Pancreas (tissue), 10 donors: ENCODE measurements at places on chromosomes 6 and 20. TPM values are rescaled to one million over a fixed set of nuclear protein-coding genes. Genes with fewer than 3 reads are reported as not detected.
A peak's percentile ranks its signal among the peaks of the same experiment; 100 is the strongest.

- no peak for DNase-seq
Measured at GRCh38 chr20:52683761-52684160, 288.4 kb upstream of the TSHZ2 start.

The CCN5 gene
- 6.4 TPM for polyA plus RNA-seq

The RNGTT gene
- polyA plus RNA-seq = 1.7 TPM

DNA sequence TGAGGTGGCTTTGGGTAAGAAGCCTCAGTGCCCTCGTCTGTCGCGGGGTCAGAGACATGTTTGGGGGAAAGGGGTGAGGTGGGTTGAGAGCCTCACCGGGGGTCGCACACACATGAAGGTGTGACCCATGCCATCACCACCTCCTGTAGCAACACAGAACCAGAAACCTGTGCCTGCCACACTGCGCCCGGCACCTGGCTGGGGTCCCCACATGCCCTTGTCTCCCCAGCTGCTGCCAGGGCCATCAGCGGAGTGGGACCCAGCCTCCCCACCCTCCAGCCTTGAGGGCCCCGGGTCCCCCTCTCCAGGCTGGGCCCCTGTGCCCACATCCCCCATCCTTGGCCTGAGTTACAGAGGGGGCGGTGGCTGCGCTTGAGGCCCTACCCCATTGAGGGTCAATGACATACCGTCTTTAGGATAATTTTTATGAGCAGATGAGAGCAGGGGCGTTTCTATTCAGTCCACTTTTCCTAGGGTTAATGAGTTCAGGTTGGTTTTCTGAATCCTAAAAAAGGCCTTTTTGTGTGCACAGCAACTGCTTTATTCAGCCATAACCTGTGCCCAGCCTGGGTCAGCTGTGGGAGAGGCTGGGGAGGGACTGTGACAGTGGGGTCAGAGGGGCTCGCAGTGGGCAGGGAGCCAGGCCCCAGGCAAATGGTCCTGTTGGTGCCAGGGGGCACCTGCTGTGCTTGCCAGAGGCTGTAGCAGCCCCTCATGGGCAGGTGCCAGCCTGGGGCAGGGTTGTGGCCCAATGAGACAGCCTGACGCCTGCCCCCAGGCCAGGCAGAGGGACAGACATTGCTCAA, 19.4 kb downstream of the APCDD1L start:
- no peak for DNase-seq

- DNase-seq = no peak
Measured at GRCh38 chr20:48096212-48096875, 311.1 kb upstream of the SULF2 start.

DNA sequence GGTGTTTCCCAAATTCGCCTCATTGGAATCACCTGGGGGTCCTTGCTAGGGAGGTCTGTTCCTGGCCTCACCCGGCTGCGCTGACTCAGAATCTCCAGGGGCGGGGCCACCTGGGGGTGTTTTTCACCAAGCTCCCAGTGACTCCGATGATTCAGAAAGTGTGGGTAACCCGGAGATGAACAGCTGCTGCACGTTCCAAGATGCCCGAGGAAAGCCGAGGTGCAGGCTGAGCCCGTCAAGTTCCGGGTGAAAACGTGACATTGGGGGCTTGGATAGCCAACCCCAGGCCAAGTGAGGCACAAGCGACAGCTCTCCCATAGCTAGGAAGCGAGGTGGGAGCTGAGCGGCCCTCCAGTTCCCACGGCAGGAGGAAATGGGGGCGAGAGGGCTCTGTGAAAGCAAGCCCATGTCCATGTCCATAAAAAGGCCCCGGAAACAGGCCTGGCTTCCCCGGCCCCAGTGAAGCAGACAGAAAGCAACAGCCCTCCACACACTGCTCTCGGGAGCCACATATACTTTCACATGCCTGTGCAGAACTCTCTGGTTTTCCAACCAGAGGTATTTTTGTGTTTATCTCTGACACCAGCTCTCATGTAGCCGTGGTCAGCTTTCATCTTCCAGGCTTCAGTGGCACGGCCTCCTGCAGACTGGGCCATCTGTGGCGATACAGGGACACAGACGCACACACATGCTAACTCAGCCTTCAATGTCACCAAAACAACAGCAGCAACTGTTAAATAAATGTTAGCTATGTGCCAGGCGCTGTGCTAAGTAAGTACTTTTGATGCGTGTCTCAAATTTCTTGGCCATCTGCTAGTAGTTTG, 90.7 kb upstream of the CCDC28A start:
- DNase-seq = no peak

The MLIP gene
- 0.84 TPM for polyA plus RNA-seq

GRCh38 chr6:132715204-132715603, 1.3 kb upstream of the VNN1 start:
- no peak for DNase-seq

DNA sequence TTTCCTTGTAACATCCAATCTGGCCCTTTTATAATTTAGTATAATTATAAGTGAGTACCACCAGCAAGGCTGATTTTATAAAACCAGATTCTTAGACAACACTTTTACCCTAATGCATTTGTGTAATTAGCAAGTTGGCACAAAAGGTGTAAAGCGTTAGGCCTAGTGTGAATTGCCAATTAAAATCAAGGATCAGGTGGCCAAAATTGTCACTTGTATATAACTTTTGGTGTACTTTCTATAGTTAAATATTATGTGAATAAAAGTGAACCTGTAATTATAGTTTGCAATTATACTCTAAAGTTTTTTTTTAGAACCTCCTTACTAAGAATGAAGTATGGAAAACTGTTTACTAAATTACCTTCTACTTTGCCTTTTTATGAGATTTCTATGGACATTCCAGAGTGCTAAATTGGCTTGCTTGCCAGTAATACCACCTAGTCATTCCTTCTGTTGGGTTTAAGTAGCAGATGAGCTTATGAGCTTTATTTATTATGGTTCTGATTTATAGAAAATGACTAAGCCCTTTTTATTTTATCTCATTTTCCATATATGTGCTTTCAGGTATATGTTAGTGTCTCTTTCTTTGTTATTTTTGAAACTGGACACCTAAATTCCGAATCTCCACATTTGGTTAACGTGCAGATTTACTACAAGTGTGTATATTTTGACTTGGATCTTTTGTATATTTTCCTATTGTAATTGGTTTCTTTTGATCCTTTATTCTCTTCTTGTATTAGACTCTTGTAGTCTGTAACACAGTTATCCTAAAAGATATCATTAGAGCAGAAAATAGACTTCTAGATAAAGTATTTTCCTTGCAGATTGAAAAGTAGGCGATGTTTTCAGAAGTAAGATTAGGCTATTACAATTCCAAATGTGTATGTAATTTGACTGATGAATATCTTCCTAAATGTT, 3.9 kb downstream of the STXBP5 start:
- DNase-seq = no peak

The TMEM74B gene
- 4.4 TPM for polyA plus RNA-seq

The GNAS gene
- polyA plus RNA-seq = 1,207 TPM

DNA sequence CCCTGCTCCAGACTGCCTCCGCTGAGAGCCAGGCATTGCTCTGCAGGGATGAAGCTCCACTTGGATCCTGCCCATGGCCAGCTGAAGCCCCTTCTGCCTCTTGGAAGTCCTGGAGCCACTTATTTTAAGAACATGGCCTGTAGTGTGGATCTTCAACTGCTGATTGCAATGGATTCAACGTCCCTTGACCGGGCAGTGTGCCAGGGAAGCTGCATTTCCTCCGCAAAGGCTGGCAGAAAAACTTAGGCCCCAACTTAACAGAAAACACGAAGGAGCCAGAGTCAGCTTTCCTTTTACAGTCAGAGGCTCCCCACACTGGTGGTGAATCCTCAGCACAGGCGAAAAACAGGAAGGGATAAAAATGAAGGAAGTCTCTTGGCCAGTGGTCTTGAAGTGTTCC, 26.3 kb upstream of the FOXQ1 start:
- no peak for DNase-seq

DNA sequence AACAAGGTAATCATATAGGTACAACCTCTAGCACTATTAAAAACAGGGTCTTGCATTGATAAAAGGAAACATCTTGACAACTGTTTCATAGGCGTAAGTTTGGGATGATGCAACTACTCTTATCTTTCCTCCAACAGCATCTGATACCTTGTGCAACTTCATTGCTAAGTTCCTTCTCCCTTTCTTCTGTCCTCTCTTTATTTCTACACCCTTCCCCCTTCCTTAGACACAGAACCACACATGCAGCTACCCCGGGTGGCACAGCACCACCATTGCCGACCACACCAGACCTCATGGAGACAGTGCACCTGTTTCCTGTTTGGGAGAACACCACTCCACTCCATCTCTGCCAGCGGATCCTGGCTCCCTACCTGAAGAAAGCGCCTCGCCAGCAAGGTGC, 14.4 kb downstream of the MYB start:
- no peak for DNase-seq

GRCh38 chr6:13709689-13710551, 1.7 kb downstream of the RANBP9 start:
- DNase-seq = no peak

DNA sequence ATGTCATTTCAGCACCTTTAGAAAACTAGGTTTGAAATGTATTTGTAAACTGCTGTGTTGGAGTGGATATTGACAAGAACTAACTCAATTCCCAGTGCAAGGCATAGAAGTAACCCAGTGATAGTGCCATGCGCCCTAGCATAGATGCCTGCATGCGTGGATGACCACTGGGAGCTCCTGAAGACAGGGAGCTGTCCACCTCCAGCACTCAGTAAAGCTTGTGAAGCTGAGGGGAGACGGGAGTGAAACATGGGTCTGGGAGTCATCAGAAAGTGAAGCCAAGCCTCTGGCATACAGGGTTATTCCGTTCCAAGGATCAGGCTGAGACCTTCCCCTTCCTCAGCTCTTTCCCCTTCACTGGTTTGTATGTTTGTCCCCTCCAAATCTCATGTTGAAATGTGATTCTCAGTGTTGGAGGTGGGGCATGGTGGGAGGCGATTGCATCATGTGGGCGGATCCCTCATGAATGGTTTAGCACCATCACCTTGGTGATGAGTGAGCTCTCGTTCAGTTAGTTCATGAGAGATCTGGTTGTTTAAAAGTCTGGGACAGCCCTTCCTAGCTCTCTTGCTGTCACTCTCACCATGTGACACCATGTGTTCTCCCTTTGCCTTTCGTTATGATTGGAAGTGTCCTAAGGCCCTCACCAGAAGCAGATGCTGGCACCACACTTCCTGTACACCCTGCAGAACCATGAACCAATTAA, 146.5 kb upstream of the FERMT1 start:
- DNase-seq = no peak

The TRAM2 gene
- 3.2 TPM for polyA plus RNA-seq

- DNase-seq = no peak
Measured at GRCh38 chr6:38185752-38186151, 366.2 kb downstream of the ZFAND3 start.

- DNase-seq = no peak
Measured at GRCh38 chr6:112362812-112363570, 15.9 kb downstream of the RFPL4B start.

GRCh38 chr20:50536333-50536732, 26.1 kb downstream of the PTPN1 start:
- no peak for DNase-seq

The PSORS1C2 gene
- polyA plus RNA-seq = not detected

The ZDHHC14 gene
- 9.9 TPM for polyA plus RNA-seq

- DNase-seq = no peak
Measured at GRCh38 chr20:48192109-48192508, 406.8 kb upstream of the SULF2 start.

The PTPRT gene
- polyA plus RNA-seq = 0.80 TPM

GRCh38 chr6:28600245-28600644, 74.6 kb downstream of the GPX5 start:
- DNase-seq = no peak

GRCh38 chr20:58706975-58707681, 14.5 kb downstream of the NPEPL1 start:
- DNase-seq = peak; percentile 9

GRCh38 chr20:32079655-32080109, 27.6 kb downstream of the HCK start:
- DNase-seq = no peak

DNA sequence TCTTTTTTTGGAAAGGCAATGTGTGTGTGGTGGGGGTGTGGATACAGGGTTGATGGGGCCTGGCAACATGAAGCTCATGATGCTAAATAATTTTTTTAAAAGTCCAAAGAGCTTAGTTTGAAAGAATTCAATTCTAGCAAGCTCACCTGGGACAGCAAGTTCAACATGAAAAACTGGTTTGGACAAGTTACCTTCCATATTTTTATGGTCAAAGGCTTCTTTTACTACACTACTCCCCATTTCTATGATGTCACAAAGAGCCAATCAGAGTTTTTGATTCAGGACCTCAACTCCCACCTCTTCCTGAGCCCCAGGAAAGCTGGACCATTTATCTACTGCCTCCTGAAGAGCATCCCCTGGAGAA, 66.1 kb upstream of the CTNNBL1 start:
- no peak for DNase-seq

DNA sequence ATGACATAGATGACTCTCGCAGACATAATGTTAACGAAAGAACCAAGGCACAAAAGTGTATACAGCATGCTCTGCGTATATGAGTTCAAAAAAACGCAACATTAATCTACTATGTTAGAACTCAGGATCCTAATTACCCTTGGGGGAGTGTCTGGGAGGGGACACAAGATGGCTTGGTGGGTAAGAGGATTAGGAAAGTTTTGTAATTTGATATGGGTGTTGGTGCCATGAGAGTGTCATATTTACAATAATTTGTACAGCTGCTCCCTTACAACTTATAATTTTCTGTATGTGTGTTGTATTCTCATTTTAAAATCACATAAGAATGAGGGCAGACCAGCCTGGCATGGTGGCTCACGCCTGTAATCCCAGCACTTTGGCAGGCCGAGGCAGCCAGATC, 38.6 kb downstream of the TFEB start:
- no peak for DNase-seq

DNA sequence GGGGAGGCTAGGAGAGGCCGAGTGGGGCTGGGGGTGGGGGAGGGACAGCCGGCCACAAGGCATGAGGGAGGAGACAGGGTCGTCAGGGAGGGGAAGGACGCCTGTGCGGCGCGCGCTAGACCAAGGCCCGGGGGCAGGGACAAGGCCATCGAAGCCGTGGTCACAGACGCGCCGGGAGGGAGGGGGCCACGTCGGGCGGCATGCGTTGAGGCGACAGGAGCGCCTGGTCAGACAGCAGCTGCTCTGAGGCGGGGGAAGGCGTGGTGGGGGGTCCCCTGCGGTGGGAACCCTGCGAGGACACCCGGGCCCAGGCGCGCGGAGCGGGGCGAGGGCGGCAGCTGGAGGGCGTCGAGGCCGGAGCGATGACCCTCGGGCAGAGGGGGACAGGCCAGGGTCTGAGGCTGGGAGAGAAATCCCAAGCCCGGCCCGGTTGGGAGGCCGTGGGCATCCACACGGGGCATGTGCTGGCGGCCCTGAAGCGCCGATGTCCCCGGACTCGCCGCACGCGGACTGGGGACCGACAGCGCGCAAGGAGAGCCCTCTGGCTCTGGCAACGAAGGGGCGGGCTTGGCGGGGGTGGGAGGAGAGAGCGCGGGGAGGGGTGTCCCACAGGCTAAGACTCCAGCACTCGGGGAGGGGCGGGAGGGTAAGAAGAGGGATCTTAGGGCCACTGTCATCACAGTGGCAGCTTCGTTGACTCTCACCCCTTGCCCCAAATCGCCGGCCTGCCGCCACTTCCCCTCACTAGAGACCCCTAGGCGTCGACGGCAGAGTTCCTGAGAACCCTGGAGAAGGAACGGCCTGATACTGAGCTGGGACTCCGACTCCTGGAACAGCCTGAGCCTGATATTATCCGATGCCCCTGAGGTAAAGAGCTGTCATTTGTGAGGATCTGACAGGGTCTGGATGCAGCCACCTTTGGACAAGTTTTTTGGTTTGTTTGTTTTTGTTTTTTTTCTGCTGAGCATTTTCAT, 5.0 kb downstream of the TMEM239 start:
- no peak for DNase-seq

- no peak for DNase-seq
Measured at GRCh38 chr20:44034965-44035635, 120.4 kb downstream of the TOX2 start.
